ENCODE measurements at places on chromosomes 13 and 19.
A peak's percentile ranks its signal among the peaks of the same experiment; 100 is the strongest.

DNA sequence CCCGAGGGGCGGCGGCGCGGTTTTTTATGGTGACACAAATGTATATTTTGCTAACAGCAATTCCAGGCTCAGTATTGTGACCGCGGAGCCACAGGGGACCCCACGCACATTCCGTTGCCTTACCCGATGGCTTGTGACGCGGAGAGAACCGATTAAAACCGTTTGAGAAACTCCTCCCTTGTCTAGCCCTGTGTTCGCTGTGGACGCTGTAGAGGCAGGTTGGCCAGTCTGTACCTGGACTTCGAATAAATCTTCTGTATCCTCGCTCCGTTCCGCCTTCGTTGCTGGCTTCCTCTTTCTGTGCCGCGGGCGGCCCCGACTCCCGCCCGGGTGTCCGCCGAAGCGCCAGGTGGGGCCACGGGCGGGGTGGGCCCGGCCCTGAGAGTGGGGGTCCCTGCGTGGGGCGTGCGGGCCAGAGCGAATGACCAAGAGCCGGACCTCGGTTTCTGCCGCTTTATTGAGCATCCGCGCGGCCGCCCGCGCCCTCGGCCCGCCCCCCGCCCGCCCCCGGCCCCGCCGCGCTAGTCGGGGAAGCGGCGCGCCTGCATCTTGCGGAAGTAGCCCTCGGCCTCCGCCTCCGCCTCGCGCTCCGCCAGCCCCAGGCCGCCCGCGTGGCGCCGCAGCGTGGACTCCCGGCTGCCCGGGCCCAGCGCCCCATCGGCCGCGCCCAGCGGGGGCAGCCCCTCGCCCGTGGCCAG, 9.6 kb downstream of the PLPPR3 start:
- no peak for DNase-seq

GRCh38 chr13:26019251-26019650, 32.6 kb downstream of the SHISA2 start:
- DNase-seq = no peak

DNA sequence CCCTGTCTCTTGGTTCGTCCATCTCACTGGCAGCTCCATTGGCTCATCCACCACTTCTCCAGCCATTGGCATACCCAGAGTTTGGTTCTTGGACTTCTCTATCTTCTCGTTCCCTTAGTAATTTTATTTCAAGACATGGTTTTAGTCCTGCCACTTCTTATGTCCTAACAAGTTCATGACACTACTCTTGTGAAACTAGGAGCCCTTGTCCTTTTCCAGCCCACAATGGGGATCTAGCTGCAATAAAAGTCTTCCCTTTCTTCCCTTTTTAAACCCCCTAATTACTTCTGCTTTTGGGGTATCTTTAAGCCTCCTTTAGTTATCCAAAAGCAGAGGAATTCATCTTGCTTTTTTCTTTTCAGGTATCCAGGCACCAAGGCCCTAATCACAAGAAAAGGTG, 2.9 kb upstream of the RCBTB2 start:
- DNase-seq = no peak

DNA sequence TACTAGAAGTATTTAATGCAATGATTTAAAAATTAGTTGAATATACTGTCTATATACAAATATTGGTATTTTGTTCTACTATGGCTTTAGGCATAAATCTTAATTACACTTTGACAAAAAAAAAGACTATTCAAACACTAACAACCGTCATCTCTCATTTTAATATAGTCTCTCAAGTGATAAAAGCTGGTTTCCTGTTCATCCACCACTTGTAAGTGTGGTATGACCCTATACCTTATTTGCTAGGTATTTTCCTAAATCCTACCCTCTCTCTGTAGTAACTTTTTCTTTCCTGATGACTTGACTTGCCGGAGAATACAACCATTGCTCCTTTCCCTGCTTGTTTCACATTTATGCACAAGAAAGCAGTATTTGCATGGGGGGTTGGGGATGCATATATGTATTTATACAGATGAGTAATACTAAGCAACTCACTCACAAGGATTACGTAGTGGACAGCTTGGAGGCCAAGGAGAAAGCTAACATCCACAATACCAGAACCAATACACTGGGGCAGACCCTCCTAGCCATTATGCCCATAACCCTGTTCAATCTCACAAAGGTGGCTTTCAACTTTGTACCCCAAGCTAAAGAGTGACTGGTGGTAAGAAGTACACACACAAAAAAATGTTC, 12.7 kb upstream of the EFNB2 start:
- DNase-seq = no peak

GRCh38 chr13:74036373-74036772, 97.8 kb downstream of the KLF12 start:
- no peak for DNase-seq

DNA sequence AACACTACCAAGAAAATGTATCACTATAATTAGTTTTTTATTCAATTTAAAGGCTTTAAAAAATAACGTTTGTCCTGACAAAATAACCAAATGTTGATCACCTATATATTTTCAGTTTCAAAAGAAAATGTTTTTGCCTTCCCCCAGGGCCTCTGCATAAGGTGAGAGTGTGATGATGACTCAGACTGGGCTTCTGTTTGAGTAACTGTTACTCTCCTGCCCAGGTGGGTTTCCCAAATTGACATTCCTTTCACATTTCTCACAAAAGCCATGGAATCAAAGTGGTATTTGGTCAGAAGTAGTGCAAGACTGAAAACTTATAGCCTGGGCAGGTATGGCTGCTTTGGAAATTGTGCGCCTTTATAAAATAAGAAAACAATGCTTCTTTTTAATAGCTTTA, 180.6 kb downstream of the COG6 start:
- no peak for DNase-seq

GRCh38 chr13:113621046-113621445, 36.5 kb downstream of the TFDP1 start:
- DNase-seq = no peak

- no peak for DNase-seq
These were observed 148.3 kb downstream of the HS6ST3 start for GRCh38 chr13:96238241-96238640.

DNA sequence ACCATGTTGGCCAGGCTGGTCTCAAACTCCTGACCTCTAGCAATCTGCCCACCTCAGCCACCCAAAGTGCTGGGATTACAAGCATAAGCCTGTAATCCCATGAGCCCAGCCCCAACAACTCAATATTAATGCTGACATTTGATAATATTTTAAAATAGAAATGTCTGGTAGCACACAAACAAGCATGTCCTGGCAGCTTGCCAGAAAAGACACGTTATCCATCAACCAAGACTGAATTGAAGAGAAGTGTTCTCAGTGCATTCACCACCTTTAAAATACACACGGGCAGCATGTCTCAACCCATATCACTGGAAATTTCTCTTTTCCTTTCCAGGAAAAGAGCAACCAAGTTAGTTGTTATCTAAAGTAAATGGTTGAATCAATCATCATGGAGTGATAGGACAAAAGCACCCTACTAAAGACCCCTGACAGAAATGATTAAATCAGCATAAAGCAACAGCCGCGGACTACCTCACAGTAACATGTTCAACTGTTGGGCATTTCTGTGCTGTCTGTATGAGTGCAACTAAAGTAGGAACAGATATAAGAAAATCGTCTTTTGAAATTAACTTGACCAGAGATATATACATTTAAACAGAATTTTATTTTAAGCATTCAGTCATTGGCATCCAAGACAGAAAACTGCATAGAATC, 25.0 kb downstream of the LHFPL6 start:
- no peak for DNase-seq

DNA sequence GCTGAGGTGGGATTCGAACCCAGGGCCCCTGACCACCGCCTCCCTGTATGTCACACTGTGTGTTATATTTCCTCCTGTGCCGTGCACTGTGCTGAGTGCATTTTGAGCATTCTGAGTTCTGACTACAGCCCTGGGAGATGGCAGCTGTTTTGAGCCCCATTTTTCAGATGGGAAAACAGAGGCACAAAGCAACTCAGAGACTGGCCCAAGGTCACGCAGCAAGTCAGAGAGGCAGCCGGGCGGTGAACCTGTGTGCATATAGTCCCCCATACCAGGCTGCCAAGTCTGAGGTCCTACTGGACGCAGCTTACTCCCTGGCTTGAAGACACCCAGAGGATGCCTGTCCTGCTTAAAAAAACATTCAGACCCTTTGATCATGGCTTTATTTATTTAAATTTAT, 17.7 kb downstream of the MYH14 start:
- DNase-seq = no peak

DNA sequence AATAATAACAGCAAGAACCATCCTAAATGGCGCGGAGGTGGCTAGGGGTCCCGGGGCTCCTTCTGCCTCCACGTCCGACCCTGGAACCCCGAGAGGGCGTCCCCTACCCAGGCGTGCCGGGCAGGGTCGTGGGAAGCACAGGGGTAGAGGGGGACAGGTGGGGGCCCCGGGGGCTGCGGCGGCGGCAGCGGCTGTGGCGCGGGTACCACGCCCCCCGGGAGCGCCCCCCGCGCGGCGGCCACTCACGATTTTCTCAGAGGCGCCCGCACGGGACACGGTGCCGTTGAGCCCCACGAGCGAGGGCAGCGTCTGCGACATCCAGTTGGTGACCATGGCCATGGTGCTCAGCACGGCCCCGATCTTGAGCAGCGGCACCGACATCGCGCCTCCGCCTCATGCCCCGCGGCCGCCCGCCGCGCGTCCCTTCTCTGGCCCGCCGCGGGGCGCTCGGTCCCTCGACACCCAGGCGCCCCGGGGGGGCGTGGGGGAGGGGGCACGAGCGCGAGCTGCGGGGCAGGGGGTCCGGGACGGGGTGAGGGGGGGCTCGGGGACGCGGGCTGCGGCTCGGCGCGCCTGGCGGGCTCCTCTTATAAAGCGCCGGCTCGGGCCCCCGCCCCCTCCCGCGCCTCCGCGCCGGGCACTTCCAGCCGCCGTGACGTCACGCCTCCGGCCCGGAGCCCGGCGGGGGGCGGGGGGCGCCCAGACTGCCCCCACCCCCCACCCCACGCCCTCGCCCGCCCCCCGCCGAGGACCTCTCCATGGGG, 22.9 kb downstream of the OLFM2 start:
- DNase-seq = no peak

DNA sequence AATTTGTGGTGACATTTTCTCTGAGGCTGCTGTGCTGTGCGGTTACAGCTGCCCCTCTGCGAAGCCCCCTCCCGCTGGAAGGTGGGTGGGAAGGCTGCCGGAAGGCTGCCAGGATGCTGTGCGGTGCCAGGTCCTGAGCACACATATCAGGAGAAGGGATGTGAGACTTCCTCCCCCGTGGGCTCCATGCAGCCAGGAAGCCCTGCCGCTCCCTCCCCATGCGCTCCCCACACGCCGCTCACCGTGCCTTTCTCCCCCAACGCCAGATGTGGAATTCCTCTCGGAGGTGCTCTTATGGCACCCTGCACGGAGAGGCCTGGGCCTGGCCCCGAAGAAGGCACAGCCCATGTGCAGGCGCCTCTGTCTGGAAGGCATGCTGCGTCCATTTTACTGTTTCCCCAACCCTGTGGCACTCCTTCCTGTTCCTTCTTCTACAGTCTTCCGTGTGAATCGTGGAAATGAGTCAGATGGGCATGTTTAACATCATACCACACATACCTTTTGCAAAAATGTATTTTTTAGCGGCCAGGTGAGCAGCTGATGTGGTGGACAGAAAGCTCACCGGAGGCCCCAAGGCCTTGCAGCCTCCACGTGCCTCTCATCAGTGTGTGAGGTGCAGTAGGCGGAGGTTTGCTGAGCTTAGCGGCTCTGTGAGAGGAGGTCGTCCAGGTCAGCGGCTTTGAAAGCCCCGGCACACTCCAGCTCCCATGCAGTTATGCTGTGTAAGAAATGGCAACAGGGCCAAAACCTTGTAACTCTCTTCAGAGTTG, 88.0 kb downstream of the ATP11A start:
- DNase-seq = no peak

- no peak for DNase-seq
These were observed 1.2 kb downstream of the NDUFA7 start for GRCh38 chr19:8319807-8320520.

GRCh38 chr13:99056381-99057014, 78.6 kb upstream of the DOCK9 start:
- no peak for DNase-seq

DNA sequence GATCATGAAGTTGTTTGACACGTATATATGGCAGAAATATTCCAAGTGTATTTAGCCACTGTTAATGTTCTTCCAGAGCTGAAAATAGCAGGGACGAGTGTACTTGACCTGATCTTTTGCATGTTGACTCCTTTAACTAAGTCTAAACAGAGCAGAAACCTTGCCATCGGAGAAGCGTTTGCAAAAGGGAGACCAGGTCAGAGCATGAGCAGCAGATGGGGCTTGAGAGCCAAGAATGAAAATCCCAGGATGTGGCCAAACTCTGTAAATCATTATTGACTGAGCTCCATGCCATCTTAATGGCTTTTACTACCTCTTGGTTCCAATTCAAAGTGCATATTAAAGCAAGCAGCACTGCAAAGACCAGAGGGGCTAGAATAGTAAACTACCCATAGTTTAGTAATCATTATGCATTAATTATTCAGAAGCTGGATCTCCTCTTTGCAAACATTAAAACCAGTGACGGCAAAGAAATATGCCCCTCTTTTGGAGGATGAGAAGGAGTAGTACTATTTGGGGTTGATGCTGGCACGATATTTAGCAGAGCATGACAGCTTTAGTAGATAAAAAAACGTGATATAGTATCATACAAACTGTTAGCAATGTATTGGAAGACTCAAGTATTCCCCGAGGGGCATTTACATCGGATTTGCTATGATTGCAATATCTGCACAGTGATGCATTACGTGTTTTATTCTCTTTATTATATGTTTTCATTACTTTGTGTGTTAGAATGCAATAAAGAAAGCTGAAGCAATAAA, 55.7 kb downstream of the FAM216B start:
- DNase-seq = no peak

- no peak for DNase-seq
These were observed 413.2 kb downstream of the MZT1 start for GRCh38 chr13:72314210-72314609.

GRCh38 chr13:114087430-114087829, 45.0 kb downstream of the RASA3 start:
- no peak for DNase-seq

GRCh38 chr13:109593230-109593629, 193.2 kb downstream of the IRS2 start:
- DNase-seq = no peak

DNA sequence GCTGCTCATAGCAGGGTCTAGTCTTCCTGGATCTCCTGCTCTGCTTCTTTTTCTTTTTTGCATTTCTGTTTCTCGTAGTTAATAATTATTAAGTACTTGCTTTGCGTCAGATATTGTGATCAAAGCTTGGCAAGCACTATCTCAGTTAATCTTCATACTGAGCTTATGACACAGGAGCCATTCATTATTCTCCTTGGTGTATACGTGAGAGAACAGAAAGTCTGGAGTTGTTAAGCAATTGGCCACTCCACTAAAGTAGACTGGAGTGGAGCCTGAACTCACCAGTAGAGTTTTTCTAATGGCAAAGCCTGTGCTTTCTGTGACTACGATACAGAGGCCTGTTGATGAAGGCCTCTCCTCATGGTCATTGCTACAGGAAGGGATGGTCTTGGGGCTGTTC, 285.9 kb downstream of the RFC3 start:
- no peak for DNase-seq

- DNase-seq = peak; percentile 99
These were observed at the start of gene RFX1 for GRCh38 chr19:14006085-14006765. Gene RFX1 (minus strand): TSS chr19:14006320. CDS start chr19:13993843, 12,477 bp downstream.
